Activated T-cell treated with anti-CD3 and anti-CD28 coated beads for 4 hours (primary cell): ENCODE measurements at places on chromosomes 7 and 10.

- no peak for DNase-seq
Observed at GRCh38 chr10:96708456-96708855, 11.9 kb downstream of the PIK3AP1 start.

GRCh38 chr7:107799647-107800264 lies 3.3 kb downstream of the SLC26A3 start:
- no peak for DNase-seq

GRCh38 chr10:46077141-46077554 lies 31.1 kb upstream of the MSMB start:
- DNase-seq, result no peak

DNA sequence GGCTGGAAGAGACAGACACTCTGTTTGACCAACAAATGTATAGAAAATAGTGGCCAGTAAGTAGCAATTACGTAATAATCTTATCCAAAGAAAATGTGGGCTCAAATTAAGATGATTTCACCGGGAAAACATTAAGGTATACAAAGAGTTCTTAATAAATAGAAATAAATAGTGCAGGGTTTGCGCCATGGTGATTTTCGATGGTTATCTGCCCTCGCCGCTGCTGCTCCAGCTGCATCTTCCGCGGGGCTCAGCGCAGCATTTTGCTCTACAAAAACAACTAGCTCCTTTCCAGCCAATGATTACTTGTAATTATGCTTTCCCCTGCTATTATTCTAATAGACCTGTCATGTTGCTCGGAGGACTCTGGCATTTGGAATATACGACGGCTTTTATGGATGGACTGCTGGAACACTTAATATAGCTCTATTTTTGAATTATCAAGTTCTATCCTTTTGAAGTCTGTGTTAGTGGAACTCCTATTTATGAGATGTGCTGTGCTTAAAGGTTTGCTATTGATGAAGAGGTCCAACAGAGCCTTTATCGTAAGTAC lies 103.8 kb downstream of the BUB3 start:
- no peak for DNase-seq

DNA sequence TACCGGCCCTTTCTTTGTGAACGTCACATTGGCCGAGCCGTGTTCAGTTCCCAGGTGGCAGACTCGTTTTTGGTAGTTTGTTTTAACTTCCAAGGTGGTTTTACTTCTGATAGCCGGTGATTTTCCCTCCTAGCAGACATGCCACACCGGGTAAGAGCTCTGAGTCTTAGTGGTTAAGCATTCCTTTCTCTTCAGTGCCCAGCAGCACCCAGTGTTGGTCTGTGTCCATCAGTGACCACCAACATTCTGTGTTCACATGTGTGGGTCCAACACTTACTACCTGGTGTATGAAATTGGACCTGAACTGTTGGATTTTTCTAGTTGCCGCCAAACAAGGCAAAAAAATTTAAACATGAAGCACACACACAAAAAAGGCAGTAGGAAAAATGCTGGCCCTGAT lies 9.9 kb upstream of the CSGALNACT2 start:
- no peak for DNase-seq
